NCI-H524 (cell line): ENCODE measurements at places on chromosomes 7 and 10.
A peak's percentile ranks its signal among the peaks of the same experiment; 100 is the strongest.

- DNase-seq: peak; percentile 34
These were observed 86.3 kb upstream of the NFE2L3 start for GRCh38 chr7:26065652-26066051.

DNA sequence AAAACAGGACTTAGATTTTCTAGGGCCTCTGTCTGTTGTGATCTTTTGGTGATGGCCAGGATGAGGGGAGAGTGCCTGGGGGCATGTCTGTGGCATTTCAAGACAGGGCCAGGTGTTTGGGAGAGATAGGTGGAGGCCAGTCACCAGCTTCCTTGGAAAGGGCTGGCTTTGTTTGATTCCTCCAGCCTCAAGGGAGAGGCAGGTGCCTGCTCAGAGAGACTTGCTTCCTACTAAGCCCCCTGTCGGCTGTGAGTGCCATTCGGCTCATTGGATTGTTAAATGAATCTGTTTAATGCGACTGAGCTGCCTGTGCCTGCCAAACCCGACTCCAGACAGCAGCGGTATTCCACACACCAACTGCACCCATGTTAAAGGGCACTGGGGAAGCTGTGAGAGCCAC, 304.1 kb upstream of the COBL start:
- DNase-seq: no peak

DNA sequence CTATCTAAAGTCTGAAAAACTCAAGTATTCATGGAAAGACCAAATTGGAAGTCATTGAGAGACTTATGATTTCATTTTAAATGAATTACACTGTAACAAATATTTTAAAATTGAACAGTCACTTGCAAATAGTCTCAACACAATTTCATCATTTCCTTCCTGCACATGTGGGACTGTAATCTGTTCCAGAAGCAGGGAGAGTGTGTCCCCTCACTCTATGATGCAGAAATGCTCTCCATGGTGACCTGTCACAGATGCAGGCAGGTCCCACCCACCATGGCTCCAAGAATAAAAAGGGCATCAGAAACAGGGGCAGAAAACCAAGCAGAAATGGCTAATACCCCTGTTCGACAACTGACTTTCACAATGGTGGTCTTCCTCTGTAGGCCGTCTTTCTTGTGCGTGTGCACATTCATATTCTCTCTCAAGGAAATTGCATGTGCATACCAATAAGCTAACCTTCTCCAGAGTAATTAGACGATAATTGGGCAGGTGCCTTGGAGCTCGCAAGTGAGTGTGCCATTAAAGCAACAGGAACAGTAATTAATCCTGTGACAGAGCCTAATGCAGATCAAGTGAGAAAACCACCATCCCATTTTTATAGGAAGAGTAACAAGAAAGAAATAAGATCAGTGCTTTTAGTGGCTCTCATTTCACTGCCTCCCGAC, 170.9 kb downstream of the ZMYND11 start:
- no peak for DNase-seq

- DNase-seq: no peak
These were observed 260.0 kb downstream of the CCSER2 start for GRCh38 chr10:84588426-84588825.

GRCh38 chr7:28280516-28280915, 99.9 kb upstream of the JAZF1 start:
- DNase-seq: peak; percentile 38

DNA sequence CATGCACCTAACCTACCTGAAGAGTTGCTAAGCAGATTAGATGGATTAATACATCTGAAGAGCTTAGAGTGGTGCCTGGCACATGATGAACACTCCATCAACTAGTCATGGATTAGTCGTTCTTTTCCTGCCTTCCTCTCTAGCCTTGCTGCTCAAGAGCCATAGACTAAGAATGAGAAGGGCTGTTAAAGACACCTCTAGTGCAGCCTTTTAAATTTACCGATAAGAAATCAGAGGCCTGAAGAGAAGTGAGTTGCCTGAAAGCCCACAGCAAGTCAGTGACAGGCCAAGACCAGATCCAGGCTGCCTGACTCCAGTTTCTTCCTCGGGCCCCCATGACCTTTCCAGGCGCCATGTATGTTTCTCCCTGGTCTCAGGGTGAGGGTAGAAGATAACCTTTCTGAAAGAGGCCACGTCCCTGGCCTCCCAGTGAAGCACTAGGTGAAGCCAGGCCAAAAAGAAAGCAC, 6.5 kb downstream of the TSPAN15 start:
- peak; percentile 46 for DNase-seq

- DNase-seq: no peak
These were observed 148.8 kb downstream of the TAX1BP1 start for GRCh38 chr7:27888736-27889135.

DNA sequence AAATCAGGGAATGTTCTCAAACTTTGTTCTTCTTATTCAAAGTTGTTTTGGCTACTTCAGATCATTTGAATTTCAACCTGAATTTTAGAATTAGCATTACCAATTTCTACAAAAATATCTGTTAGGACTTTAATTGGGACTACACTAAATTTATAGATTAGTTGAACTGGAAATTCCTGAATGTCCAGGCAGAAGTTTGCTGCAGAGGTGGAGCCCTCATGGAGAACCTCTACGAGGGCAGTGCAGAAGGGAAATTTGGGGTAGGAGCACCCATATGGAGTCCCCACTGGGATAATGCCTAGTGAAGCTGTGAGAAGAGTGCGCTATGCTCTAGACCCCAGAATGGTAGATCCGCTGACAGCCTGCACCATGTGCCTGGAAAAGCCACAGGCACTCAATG, 22.8 kb upstream of the AGMO start:
- DNase-seq: no peak

GRCh38 chr7:21550076-21550475, 7.2 kb downstream of the DNAH11 start:
- DNase-seq: no peak

DNA sequence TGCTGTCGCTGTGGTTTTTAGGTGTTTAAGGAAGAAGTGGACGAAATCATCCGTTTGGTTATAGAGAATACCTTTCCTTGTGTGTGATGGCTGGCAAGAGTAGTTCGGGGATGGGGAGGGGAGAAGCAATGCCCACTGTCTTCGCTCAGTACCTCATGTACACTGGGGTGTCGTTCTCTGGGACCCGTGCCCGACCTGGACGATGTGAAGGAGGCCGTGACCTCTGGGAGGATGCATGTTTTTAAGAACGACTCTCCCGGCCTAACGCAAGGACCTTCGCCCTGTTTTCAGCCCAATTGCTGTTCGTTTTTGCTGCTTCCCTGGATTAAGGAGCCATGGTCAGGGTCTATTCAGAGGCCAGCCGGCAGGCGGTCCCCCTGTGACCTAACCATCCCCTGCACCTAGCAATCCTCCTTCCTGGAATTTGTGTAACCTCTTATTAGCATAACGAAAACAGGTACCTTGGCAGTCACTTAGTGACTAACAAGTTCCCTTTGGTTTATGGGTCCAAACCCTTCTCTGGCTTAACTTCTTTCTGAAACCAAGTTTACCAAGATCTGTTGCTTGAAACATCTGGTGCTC, 1.3 kb downstream of the NFE2L3 start:
- no peak for DNase-seq

DNA sequence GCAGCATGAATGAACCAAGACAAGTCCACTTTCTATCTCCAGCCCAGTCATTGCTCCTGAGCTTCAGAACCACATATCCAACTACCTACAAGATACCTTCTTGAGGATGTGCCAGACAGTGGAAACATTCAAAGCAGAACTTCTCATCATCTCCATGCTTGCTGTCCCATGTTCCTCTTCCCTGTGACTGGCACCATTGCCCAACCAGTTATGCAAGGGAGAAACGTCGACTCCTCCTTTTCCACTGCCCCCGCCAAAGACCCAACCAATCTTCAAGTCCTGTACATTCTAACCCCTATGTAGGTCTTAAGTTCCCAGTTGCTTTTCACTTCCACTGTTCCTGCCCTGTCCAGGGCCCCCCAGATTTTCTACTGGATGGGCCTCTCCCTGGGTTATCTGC, 225.7 kb downstream of the RPS24 start:
- DNase-seq: no peak

GRCh38 chr7:1586126-1586826, 16.4 kb upstream of the PSMG3 start:
- no peak for DNase-seq

GRCh38 chr10:76248649-76249200, 817.3 kb downstream of the LRMDA start:
- no peak for DNase-seq

DNA sequence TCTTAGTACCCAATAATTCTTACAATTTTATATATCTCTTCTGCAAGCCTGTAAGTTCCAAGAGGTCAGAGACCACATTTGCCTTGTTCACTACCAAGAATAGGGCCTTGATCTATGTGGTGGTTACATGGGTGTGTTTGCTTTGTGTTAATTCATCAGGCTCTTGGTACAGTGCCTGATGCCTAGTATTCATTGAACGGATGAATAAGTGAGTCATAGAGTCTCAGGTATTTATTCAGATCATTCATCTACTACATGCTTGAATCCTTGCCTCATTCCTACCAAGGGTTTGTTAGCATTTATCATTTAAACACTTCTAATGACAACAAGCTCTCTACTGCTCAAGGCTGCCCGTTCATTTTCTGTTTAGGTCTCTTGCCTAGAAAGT, 11.3 kb upstream of the SGPL1 start:
- DNase-seq: no peak

GRCh38 chr10:43124574-43125273, 13.5 kb upstream of the CSGALNACT2 start:
- DNase-seq: no peak

GRCh38 chr10:64306729-64307327, 785.6 kb downstream of the REEP3 start:
- no peak for DNase-seq

DNA sequence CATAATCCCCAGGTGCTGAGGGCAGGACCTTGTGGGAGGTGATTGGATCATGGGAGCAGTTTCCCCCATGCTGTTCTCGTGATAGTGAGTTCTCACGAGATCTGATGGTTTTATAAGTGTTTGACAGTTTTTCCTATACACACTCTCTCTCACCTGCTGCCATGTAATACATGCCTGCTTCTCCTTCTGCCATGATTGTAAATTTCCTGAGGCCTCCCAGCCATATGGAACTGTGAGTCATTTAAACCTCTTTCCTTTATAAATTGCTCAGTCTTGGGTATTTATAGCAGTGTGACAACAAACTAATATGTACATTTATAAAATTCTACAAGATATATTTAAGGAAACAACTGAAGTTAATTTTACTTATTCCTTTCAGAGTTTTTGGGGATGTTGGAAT, 170.8 kb upstream of the BET1 start:
- peak; percentile 9 for DNase-seq

DNA sequence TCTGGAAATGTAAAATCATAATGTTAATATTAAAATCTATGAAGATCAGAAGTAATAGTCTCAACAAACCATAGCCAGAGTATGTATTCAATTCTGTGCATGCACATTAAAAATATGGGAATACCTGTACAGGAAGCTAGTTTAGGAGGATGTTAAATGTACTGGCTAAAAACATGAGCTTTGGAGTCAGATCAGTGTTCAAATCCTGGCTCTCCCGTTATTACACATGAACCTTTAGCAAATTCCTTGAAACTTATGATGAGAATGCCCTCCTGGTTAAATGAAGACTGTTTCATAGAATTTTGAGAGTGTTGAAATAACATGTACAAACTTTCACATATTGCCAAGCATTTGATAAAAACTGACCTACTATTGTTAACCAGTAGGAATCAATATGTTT, 4.6 kb downstream of the ARL4A start:
- DNase-seq: no peak

DNA sequence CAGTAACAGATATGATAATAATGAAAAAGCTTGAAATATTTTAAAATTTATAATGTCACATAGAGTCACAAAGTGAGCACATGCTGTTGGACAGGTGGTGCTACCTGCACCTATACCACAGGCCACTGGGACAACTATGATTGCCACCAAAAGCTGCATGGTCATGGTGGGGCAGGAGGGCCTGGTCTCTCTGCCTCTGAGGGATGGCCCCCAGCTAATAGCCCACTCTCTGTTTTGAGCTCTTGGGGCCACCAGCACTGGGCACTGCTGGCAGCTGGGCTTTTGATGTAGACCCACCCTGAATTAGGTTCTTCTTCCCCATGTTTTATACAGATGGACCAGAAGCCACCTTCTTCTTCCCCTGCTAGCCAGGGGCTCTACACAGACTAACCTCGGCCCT, 265.4 kb downstream of the KCND2 start:
- no peak for DNase-seq

DNA sequence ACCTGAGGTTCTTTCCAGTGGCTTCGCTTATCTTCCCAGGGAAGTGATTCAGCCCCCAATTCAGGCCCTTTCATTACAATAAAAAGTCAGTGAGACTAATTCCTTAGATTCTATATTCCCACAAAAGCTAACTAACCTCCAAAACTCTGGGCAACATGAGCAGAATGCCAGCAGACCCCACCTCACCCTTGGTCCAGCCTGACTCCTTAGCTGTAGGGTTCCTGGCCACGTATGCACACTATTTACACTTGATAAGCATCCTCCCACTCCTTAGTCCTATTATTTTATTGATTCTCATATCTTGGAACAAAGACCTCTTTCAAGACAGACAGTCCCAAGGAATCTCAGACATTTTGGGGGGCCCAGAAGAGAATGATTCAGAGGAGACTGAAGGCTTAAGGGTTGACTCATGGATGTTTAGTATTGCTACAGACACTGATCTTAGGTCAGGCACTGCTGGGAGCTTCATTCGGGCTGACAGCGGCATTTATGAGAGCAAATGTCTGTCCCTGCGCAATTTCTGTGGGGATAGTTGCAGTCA, 162.6 kb upstream of the GDF10 start:
- DNase-seq: no peak

DNA sequence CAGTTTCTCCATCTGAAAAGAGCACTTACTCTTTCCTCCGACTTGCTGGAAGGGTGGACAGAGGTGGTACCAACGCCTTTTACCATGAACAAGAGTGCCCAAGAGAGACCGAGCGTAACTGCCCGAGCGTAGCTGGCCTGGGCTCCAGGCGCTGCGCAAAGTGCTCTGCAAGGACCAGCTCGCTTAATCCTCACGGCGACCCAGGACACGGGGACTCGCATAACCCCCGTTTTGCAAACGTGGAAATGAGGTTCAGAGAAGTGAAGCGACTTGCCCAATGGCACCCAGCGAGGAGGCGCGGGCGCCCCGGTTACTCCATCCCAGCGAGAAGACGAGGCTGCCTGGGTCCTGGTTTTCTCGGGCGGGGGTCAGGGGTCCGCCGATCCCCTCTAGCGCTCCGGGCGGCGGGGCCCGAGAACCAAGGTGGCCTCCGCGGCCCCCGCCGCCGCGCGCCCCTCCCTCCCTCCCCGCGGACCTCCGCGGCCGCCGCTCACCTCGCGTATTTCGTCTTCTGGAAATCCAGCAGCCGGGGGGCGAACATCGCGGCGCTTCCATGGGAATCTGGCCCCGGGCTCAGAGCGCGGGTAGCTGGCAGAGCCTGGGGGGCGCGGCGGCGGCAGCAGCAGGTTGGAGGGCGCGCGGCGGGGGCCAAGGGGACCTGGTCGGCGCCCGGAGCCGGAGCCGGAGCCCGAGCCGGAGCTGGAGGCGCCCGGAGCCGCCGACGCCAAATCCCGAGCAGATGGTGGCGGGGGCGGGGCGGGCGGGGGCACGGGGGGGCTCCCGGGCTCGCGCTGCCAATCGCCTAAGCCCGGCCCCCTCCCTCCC, at the start of gene MMD2:
Gene MMD2, minus strand, starts transcription at position 711 of the 825 bp plus-strand sequence. Its CDS starts 170 bp downstream, at position 541.
- DNase-seq: peak; percentile 43

GRCh38 chr7:80791509-80791929, 127.3 kb downstream of the SEMA3C start:
- DNase-seq: peak; percentile 38

GRCh38 chr10:50961297-50961696, 75.9 kb upstream of the A1CF start:
- no peak for DNase-seq
